ENCODE measurements at places on chromosomes 6 and 20.

- no peak for DNase-seq
Observed at GRCh38 chr6:45675634-45676033, 297.9 kb upstream of the SUPT3H start.

GRCh38 chr6:80339421-80339820 lies 232.9 kb downstream of the BCKDHB start:
- no peak for DNase-seq

GRCh38 chr6:24125980-24126379 lies at the start of gene NRSN1:
Gene NRSN1 (plus strand): TSS chr6:24126215. CDS start chr6:24134328, 8,113 bp downstream.
- DNase-seq, result peak; percentile 37

DNA sequence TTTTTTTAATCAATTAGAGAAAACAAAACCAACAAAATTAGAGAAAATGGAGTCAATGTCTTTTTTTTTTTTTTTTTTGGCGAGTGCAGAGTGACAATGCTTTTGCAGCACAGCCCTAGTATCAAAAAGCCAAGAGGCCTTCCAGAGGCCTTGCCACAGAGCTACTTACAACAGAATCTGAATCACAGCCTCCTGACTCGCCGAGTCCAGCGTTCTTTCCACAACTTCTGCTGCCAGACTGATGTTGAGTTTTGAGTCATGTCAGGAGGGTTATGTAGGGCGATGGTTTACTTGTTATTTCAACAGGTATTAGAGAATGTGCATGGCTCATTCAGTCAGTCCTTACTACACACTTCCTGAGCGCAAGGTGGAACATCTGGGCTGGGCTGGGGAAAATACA lies 88.6 kb downstream of the FNDC1 start:
- DNase-seq, result no peak

- DNase-seq, result no peak
Observed at GRCh38 chr6:166104107-166104506, 63.5 kb downstream of the TBXT start.

DNA sequence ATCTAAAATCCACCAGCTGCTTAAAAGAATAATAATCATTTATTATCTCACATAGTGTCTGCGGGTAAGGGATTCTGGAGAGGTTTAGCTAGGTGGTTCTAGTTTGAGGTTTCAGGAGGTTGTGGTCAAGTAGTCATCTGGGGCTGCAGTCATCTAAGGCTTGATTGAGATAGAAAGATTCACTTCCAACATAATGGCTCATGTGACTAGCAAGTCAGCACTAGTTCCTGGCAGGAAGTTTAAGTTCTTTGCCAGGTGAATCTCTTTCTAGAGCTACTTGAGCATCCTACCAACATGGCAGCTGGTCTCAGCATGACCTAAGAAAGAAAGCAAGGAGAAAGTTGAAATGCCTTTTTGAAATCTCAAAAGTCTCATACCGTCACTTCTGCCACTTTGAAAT lies 128.8 kb downstream of the EDN1 start:
- DNase-seq, result no peak
